ENCODE measurements at places on chromosomes 3 and 15.

GRCh38 chr15:63236272-63236671 lies 41.1 kb upstream of the APH1B start:
- no peak for DNase-seq

- peak; percentile 48 for DNase-seq
Observed at GRCh38 chr3:9715764-9716437, 12.3 kb downstream of the CPNE9 start.

GRCh38 chr15:27582726-27583410 lies 516.2 kb downstream of the OCA2 start:
- DNase-seq: no peak

- no peak for DNase-seq
Observed at GRCh38 chr15:58748040-58748851, 1.3 kb downstream of the ADAM10 start.

DNA sequence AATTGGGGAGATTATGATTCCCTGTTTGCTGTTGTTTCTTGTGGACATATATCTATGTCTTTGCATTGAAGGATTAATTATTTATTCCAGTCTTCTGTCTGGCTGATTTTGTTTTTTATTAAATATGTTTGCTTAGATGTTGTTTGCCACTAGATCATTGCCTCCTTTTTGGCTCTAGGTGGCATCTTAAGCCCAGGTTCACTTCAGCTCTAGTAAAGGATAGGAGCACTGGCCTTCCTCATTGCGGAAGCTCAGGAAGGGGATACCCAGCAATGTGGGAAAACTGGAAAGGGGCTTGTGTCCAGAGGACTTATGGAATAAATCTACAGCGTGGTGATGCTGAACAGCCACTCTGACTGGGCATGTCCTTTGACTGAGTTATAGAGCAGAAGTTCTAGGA lies 821.6 kb downstream of the PDCD6IP start:
- no peak for DNase-seq

GRCh38 chr3:175224051-175224450 lies 364.9 kb downstream of the NAALADL2 start:
- DNase-seq: no peak

DNA sequence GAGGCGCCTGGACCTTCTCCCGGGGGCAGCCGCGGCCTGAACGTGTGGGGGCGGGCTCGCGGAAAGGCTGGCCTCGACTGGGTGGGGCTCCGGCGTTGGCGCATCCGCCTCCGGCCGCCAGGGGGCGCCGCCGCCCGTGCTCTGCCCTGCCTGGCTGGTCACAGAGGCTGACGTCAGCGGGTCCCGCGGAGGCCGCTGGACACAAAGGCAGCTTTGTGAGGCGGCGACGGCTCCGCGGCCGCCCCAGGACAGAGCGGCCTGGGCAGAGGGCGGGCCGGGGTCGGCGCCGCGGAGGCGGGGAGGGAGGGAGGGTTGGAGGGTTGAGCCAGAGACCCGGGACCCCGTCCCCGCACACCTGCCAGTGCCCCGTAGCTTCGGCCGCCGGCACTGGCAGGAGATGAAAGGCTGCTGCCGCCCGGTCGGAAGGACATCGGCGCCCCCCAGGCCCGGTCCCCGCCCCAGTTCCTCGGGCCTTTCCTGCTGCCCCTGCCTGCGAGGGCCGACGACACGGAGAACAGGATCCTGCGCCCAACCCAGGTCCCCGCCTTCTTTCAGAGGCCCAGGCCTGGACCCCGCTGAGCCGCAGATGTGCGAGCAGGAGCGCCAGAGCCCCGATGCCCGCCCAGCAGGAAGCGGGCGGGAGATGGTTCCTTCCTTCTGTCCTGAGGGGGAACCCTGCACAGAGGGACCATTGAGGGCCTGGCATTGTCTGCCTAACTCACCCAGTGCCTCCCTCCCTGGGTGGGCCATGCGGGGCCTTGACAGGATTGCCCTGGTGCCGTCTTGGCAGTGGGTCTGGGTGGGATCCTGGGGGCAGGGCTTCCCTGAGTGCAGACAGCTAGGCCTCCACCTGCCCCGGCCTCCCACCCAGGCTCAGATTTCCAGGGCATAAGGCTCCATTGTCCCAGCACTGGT lies 8.7 kb upstream of the SEMA3B start:
- DNase-seq: peak; percentile 68

GRCh38 chr15:72599855-72600464 lies 54.5 kb upstream of the GOLGA6B start:
- peak; percentile 9 for DNase-seq

DNA sequence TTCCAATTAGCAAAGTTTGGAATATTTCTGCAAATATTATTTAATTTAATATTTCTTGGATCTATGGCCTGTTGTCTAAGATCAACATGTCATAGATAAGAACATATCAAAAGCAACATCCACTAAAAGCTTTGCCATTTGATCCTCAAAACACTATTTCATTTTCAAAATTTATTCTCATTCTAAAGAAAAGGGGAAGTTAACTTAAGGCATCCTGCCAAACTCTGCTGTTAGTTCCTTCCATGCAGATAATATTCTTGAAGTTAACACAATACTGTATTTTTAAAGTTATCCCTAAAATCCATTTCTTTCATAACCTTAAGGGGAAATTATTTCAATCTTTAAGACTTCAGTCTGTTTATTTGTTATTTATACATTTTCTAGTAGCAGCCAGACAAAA lies 28.2 kb upstream of the GBE1 start:
- peak; percentile 54 for DNase-seq

DNA sequence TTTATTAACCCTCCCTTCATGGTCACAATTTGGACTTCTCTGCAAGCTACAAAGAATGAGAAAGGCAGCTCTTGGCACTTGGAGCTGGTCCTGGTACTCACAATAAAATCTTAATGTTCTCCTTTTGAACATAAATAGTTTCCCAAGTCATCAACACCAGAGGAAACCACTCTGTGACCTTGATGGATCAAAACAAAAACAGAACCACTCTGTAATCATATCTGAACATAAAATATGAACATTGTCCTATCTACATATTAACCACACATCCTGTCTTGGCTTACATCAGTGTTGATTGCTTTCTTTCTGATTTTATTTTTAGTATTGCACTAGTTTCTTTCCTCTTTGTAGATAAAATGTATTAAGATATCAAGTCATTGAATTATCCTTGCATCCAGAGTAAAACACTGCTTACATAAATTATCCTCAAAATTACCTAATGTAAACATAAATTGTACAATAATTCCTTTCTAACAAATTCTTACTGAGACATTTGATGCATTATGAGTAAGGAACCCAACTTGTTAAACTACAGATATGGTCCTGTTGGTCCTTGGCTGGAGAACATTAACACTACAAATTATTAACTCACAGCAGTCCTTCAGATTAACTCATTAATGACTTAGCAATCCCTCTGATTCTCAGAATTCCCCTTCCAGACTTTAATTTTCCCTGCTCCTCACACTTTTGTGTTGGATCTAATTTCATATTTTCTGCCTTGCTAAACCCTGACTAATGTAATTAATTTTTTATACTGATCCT lies 860.5 kb downstream of the DIPK2A start:
- no peak for DNase-seq

- peak; percentile 66 for DNase-seq
Observed at GRCh38 chr3:101936419-101937356, 87.4 kb downstream of the NFKBIZ start.

DNA sequence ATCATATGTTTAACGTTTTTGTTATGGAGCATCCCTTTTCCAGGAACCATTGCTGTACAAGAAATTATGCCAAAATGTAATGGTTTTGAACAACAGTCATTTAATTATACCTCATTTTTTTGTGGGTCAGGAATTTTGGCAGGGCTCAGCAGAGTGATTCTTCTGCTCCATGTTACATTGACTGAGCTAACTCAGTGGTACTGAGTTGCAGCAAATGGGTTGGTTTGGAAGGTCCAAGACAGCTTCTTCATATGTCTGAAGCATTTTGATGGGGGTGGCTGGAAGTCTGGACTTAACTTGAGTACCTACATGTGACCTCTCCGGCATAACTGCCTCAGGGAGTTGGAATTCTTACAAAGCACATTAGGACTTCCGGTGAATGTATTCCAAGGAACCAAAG lies 26.0 kb upstream of the CMC1 start:
- no peak for DNase-seq

GRCh38 chr15:97652041-97652440 lies 308.5 kb upstream of the ARRDC4 start:
- no peak for DNase-seq

DNA sequence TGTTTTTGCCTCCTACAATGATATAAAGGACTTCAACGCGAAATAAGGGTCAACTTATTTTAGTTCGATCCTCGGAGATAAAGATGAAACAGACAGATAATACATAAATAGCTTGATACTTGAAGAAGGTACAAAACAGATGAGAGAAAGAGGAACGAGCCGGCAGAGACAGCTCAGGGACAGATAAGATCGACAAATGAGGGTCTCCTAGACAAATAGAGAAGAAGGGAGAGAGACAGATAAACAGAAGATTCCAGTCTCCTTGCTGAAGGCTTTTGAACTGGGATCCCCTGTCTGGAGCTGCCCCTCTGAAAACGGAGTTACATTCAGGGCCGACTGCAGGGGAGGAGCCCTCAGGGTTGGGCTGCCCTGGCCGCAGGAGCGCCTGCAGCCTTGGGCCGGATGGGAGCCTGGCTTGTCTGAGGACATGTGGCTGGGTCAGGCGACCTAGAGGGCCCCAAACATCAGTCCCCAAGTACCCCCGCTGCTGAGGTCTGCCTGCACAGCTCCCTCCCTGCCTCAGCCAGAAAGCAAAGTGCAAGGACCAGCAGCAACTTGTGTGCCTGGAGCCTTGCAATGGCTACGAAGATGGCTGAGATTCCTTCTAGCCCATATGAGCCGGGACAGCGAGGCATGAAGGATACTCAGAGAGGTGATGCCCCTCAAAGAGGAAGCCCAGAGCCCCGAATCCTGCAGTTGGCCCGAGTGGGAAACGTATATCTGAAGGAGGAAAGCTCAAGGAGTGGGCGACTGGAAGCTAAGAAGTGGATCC lies 926 bp upstream of the SKOR1 start:
- no peak for DNase-seq

DNA sequence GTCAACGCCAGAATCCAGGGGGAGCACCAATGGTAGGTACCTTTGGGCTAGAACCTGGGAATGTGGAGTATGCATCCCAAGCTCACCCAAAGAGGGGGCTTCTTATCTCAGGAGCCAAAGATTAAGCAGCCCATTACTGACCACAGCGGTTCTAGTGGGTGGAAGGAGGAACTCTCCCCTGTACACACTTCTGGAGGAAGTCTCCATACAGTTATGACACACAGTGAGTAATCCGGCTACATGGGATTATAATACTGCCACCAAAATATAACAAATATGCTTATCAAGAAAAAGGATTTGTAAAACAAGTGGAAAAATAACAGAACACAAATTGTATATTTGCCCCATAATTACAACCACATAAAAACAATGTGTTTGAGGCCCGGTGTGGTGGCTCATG lies 8.4 kb downstream of the MYO1E start:
- DNase-seq: no peak

DNA sequence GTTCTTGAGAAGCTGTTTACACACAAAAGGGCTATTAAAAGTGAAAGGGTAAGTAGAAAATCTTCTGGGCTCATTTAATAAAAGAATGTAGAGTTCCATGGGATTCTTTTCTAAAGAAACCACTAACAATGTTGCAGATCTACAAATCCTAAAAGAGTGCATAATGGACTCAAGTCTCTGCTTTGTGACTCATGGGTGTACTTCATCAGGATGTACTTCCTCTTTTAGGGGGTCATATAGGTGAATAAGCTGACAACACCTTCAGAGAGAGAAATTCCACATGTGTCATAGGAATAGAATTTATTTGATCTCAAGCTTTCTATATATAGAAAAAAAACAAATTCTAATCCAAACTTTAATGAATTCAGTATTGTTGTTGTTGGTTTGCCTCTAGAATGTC lies 355.5 kb downstream of the TIGIT start:
- no peak for DNase-seq

DNA sequence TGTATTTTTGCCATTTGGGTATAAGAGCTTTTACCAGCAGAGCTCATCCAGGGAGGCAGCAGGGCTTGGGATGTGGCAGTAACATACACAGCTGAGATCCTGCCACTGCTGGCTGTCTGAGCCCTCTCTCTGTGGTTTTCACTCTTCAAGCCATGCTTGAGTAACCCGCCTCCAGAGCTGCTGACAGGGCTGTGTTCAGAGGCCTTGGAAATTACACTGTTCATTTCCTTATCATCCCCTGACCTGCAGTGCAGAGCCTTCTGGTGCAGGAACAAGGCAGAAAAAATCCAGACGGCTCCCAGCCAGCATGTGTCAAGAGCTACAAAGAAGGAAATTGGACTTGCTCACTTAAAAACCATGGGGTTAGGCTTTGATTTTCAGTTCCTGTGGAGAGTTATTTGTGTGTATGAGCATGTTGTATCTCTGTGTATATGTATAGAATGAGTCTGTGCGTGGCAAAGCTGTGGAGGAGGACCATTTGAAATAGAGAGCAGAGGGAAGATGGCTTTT lies 47.0 kb downstream of the ZNF609 start:
- DNase-seq: no peak

DNA sequence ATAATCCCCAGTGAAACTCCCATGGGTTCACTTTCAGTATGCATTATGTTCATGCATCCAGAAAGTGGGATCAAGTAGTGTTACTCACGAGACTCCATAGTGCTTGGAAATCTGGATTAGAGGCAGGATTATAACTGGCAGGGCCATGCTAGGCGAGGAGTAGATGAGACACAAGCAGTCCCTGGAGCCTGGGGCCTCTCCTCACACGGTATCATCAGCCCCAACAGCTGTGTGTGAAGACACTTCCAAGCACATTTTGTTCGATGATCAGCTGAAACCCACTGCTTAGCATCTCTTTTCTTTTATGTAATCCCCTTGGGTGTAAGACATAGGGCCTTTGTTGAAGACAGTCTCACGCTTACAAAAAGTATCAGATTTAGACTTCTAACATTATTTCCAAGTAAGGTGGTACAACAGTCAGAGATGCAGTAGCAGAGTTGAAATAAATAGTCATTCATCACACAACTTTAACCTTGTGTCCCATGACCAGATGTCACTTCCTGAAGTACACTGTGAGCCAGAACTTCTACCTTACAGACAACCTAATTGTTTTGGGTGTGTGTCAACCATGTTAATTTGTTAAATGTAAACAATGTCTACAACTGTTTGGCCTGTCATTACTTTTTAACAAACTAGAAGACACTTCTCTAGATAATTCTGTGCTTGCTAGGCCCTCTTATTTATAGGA lies 116.9 kb downstream of the GADL1 start:
- DNase-seq: no peak

DNA sequence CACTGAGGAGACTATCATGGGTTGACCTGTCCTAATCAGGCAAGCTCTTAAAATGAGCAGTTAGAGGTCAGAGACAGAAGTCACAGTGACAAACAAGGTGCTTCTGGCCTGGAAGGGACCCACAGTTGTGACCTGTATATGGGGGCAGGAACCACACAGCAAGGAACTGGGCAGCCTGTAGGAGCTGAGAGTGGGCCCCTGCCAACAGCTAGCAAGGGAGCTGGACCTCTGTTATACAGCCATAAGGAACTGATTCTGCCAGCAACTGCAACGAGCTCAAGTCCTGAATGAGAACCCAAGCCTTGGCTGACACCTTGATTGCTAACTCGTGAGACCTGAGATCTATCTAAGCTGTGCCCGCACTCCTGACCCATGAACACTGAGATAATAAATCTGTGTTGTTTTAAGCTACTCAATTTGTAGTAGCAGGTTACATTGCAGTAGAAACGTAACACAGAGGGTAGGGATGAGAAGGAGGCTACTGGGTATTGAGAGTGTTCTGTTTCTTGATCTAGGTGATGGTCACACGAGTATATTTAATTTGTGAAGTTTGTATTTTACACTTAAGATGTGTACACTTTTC lies 44.5 kb upstream of the MAGI1 start:
- DNase-seq: no peak
